Activated CD4-positive, alpha-beta memory T cell treated with anti-CD3 and anti-CD28 coated beads, Interleukin-2, amount 10 ng/mL, durations not matched to agents 7 days and 5 days (primary cell): ENCODE measurements at places on chromosomes 2 and 18. TPM values are rescaled to one million over a fixed set of nuclear protein-coding genes. Genes with fewer than 3 reads are reported as not detected.
A peak's percentile ranks its signal among the peaks of the same experiment; 100 is the strongest.

DNA sequence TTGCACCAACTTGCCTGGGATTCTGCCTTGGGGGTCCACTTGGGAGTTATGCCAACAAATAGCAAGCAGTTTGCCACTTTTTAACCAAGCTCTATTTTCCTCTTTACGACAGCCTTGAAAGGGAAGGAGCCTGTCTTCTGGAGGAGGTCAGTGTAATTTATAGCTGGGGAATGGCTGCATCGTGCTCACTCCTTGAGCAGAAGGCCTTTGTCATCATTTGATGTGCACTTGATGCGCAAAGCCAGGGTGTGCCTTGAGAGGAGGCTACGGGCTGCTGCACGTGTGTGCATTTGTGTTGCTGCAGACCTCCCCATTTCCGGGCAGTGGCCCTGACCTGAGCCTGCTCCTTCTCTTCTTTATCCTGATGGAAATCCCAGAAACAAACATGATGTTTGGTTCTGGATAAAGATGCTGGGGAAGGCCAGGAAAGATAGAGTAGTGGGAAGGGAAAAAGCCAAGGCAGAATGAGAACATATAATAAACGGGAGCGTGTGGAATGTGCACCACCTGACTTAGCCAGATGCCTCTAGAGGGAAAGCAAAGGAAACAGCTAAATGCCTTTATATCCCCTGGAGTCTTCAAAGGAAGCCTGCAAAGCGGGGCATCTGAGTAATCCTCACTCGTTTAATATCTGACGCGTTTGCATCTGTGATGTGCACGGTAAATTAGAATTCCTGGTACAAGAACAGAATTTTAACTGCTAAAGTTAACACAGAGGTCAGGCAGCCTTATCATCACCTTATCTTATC lies 68.3 kb upstream of the ZNF521 start:
- H3K27me3 ChIP-seq, result no peaks in the 10 kb centered on the region
- no peak for DNase-seq
- no peak overlapping the region for H3K27ac ChIP-seq
- H3K4me1 ChIP-seq, result no peaks in the 10 kb centered on the region

- H3K36me3 ChIP-seq, result no peaks in the 10 kb centered on the region
- peak overlapping the region; percentile 69 for H3K27ac ChIP-seq
- peak; percentile 35 for DNase-seq
- H3K27me3 ChIP-seq, result peaks cover 11% of the 10 kb centered on the region
- H3K4me3 ChIP-seq, result peak overlapping the region; percentile 25
These were observed 25.4 kb downstream of the PDCL3 start for GRCh38 chr2:100588071-100588786.

DNA sequence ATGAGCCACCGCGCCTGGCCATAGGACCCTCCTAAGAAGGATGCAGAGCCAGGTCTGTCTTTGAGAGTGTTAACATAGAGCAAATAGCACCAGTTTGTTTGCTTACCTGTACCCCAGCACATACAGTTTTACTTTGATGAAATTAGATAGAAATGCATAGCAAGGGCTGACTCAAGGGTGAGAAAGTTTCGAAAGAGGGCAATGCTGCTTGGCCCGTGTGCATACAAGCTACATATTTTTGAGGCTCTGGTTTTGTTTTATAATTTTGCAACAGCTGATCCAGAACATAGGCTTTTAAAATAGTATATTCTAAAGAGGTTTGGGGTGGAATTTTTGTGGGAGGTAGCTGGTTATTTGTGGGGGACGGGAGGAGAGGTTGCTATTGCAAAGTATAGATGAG lies 151.7 kb downstream of the MCFD2 start:
- no peak overlapping the region for H3K27ac ChIP-seq
- no peaks in the 10 kb centered on the region for H3K4me1 ChIP-seq
- no peaks in the 10 kb centered on the region for H3K27me3 ChIP-seq
- DNase-seq, result no peak
- peaks cover 7% of the 10 kb centered on the region for H3K36me3 ChIP-seq
- no peak overlapping the region for H3K4me3 ChIP-seq

DNA sequence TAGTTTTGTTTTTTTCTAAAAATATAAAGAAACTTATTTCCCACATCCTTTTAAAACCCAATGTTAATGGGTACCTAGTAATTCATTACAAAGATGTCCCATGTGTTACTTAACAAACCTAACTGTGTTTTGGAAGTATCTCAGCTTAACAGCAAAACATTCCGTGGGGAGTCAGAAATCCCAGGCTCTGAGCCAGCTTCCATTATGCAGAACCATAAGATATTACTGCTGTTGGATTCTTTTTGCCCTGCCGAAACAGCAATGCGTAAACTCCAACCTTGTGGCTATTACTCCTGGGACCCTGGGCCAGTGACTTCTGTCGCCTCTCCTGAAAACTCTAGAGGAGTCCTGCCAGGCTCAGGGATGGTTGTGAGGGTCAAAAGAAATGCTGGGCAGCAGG lies 174.1 kb downstream of the UXS1 start:
- no peak overlapping the region for H3K4me3 ChIP-seq
- H3K4me1 ChIP-seq, result peaks cover 6% of the 10 kb centered on the region
- no peaks in the 10 kb centered on the region for H3K36me3 ChIP-seq
- no peak overlapping the region for H3K27ac ChIP-seq
- peaks cover 8% of the 10 kb centered on the region for H3K27me3 ChIP-seq

GRCh38 chr2:162085090-162085891 lies 11.3 kb upstream of the DPP4 start:
- H3K36me3 ChIP-seq, result no peaks in the 10 kb centered on the region
- H3K4me1 ChIP-seq, result no peaks in the 10 kb centered on the region
- H3K27me3 ChIP-seq, result no peaks in the 10 kb centered on the region
- H3K27ac ChIP-seq, result no peak overlapping the region

GRCh38 chr2:168770796-168771195 lies 31.6 kb upstream of the NOSTRIN start:
- H3K4me3 ChIP-seq, result no peak overlapping the region
- H3K27me3 ChIP-seq, result no peaks in the 10 kb centered on the region
- no peak overlapping the region for H3K27ac ChIP-seq

DNA sequence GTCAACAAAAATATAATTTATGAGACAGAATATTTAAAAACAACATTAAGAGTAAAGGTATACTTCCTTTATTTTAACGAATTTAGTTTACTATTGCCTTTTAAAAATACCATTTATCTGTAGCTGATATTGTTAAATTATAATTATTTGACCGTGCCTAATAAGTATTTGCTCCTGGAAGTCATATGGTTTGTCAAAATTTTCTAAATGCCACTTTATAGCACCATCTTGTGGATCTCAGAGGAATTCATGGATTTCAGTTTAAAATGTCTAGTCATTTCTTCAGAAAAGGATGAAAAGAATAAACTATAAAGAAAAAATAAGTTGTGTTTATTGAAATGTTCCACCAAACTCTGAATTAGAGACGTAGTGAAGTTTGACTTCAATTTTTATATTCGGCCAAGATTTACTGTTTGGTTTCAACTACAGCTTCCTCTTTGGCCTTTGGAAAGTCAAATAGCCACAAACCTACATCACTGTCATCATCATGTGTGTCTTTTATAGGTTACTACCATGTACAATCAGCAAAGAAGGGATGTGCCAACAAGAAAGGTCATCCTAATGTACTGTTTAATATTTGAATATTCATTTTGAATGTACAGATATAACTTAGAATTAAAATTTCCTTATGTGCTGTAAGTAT lies 10.3 kb upstream of the FTCDNL1 start:
- peaks cover 42% of the 10 kb centered on the region for H3K27me3 ChIP-seq
- no peaks in the 10 kb centered on the region for H3K4me1 ChIP-seq
- H3K4me3 ChIP-seq, result no peak overlapping the region
- H3K36me3 ChIP-seq, result no peaks in the 10 kb centered on the region

DNA sequence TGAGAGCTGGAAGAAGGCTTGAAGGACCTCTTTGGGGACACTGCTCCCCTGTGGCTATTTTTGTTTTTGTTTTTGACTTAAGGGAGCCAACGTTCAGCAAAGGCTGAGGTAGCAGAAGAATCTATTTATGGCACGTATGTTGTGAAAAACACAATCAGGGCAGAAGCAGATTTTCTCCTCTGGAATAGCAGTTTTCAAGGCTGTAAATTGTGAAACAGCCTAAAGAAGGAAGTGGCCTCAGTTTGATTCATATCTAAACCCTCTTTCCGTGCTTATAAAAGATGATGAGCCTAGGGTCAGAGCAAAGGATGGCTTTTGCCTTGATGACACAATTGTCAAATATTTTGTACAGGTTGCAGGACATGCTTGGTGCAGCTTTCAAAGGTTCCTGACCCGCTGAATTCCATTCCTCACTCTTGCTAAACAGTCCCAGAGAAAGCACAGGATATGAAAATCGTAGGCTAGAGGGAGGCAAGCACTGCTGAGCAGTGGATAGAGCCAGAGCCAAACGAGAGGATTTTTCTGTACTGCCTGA lies 106.2 kb upstream of the DLX2 start:
- no peak for DNase-seq
- H3K27me3 ChIP-seq, result peaks cover 10% of the 10 kb centered on the region
- H3K27ac ChIP-seq, result no peak overlapping the region

DNA sequence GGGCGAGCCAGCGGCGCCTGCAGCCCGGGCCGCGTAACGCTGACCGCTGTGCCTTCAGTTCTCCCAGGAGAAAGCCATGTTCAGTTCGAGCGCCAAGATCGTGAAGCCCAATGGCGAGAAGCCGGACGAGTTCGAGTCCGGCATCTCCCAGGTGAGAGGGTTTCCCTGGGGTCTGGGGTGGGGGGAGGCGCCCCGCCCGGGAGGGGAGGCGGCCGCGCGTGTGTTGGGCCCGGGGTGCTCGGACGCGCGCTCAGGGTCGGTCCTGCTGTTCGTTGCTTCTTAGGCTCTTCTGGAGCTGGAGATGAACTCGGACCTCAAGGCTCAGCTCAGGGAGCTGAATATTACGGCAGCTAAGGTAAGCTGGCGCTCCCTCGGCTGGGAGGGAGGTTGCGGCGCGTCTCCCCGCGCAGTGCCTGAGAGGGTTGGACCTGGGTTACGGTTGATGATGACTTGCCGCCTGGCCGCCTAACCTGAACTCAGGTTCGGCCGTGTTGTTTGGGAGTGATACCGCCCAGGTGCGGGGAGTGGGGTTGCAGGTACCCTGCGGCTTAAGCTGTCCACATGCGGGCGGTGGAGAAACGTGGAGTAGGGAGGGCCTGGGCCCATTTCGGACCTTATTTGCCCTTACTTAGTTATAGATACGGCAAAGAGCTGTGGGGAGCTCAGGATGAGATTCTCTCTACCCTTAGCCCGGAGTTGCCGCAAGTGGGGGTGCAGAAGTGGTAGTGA lies 638 bp downstream of the RPS7 start:
- peak; percentile 36 for DNase-seq
- H3K27ac ChIP-seq, result peak overlapping the region; percentile 83
- no peaks in the 10 kb centered on the region for H3K27me3 ChIP-seq
- H3K4me1 ChIP-seq, result peaks cover 55% of the 10 kb centered on the region
- peaks cover 51% of the 10 kb centered on the region for H3K36me3 ChIP-seq

DNA sequence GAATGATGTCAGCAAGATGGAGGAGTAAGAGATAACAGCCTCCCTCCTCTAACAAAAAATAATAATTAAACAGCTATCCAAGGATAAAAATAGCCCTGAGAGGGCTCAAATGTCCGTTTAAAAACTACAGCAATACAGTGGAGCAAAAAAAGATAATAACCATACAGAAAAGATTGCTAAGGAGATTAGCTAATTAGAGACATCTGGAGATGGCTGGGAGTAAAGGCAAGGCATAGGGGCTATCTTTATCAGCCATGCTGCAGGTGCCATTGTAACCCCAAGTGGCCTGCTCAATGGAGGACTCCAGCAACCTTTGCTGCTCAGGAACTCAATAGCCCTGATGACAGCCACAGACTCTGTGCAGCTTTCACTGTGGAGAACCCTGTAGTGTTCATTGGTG lies 42.7 kb downstream of the MDH1 start:
- no peak for DNase-seq
- H3K27ac ChIP-seq, result no peak overlapping the region
- no peak overlapping the region for H3K4me3 ChIP-seq
- H3K4me1 ChIP-seq, result no peaks in the 10 kb centered on the region
- no peaks in the 10 kb centered on the region for H3K36me3 ChIP-seq

DNA sequence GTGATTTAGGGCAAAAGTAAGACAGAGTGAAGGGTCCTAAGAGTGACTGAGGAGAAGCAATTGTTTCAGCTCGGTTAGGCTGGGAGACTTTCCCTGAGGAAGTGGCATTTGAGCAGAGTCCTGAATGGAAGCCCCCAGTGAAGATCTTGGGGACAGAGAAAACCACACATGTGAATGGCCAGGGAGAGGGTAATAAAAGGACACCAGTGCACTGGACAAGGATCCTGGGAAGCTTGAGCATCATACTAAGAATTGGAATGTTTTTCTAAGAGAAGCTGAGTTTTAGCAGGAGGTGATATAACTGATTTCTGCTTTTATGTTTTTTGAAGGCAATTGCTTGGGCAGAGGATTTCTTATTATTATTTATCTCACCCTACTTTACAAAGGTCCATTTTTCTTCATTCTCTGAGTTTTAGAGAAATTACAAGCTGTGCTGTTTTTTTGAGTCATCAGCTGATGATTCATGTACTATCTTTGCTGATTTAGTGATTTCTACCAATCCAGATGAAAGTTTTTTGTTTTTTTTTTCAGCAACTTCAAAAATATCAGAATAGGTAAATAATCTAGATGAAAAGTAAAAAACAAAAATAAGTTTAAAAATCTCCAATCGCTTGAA lies 43.5 kb downstream of the MFSD6 start:
- no peaks in the 10 kb centered on the region for H3K27me3 ChIP-seq
- no peak for DNase-seq
- H3K4me1 ChIP-seq, result peaks cover 11% of the 10 kb centered on the region
- peaks cover 12% of the 10 kb centered on the region for H3K36me3 ChIP-seq
- no peak overlapping the region for H3K4me3 ChIP-seq

GRCh38 chr2:206368933-206369569 lies 74.3 kb upstream of the ADAM23 start:
- no peak for DNase-seq
- no peak overlapping the region for H3K27ac ChIP-seq
- H3K4me3 ChIP-seq, result no peak overlapping the region
- peaks cover 4% of the 10 kb centered on the region for H3K27me3 ChIP-seq
- no peaks in the 10 kb centered on the region for H3K36me3 ChIP-seq
- H3K4me1 ChIP-seq, result peaks cover 10% of the 10 kb centered on the region

DNA sequence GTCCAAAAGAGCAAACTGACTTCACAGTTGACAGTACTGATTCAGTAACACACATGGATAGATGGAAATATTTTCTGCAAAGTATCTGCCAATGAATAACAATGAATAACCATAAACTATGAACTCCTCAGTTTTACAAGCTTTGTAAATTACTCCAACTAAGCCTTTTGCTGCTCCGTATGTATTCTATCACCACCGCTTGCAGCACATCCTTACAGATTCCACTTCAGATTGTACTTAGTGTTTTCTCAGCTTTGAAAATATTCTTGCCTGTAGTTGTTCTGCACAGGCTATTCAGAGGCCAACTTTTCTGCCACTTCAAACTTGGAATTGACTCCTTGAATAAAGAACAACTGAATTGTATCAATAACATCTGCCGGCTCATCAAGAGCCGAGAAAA lies 36.2 kb downstream of the TLK1 start:
- no peak overlapping the region for H3K4me3 ChIP-seq
- no peak overlapping the region for H3K27ac ChIP-seq
- DNase-seq, result no peak
- H3K36me3 ChIP-seq, result peaks cover 5% of the 10 kb centered on the region
- no peaks in the 10 kb centered on the region for H3K27me3 ChIP-seq

IFIH1 gene
- 63.9 TPM for total RNA-seq

AP1S3 gene
- 6.9 TPM for total RNA-seq

MERTK gene
- total RNA-seq, result 0.20 TPM

MAB21L4 gene
- total RNA-seq, result not detected

MAP3K19 gene
- total RNA-seq, result not detected

KATNAL2 gene
- 0.55 TPM for total RNA-seq

C2orf66 gene
- 0.33 TPM for total RNA-seq

GPC1 gene
- total RNA-seq, result 5.8 TPM

DDX18 gene
- 70.9 TPM for total RNA-seq
